ENCODE measurements at places on chromosomes 6 and 20.

DNA sequence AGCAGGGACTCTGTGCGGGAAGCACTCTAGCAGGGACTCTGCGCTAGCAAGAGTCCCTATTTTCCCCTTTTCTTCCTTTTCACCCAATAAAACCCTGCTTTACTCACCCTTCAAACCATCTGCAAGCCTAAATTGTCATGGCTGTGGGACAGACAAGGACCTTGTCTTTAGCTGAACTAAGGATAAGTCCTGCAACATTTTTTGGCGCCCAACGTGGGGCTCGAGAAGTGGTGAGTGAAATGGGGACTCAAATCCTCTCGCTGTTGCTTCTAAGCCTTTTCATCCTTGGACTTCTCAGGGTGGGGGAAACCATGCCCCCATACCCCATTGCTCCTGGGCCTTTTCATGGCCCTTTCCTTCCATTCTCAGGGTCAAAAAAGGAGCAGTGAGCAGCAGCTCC lies 46.4 kb downstream of the IMPG1 start:
- peak; percentile 5 for DNase-seq

DNA sequence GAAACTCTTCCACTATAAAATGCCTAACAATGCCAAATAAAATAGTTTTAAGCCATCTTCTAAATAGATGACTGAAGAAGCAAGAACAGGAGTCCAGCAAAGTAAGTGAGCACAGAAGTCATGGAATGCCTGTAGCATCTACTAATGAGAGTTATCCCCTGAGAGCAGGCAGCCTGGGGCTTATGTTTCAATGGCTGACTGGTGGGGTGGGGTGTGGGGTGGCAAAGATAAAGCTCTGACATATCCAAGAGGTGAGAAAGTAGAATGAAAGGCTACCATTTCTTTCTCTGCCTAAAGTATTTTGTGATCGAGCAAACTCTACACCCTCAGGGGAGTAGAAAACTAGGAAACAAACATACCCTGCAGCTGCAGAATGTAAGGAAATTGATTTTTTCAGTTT lies 348.8 kb downstream of the TFAP2B start:
- DNase-seq, result no peak

DNA sequence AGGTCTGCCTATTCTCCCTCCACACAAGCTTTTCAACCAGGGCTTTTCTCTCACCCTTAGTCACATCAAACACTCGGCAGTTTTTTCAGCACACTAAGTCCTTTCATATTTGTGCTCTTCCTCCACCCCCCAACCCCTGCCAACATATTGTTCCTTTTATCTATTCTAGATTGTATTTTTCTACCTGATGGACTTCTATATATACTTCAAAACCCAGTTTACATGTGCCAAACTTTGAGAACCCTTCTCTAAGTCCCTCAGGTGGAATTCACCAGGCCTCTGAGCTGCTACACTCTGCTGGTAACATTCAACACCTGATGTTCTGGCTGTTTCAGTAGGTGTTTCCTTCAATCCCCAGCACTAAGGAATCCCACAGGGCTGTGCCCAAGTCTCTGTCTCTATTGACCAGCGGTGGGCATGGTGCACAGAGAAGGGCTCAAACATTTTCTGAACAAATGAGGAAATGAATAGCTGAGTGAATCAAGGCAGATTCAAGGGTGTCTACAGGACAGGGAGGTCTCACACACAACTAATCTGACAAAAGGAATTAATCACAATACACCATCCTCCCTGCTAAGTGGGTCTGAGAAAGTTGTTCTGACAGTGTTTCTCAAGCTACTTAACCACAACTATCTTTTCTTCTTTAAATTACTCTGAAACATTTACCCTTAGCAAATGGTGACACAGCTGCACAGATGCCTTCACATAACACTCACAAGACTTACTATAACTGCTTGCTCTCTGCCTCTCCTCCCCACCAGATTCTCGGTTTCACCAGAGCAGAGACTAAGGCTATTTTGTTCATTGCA lies 166.5 kb downstream of the TSHZ2 start:
- DNase-seq, result peak; percentile 32

- peak; percentile 91 for DNase-seq
These were observed at the start of gene PCMTD2 for GRCh38 chr20:64255361-64256281. Gene PCMTD2 (plus strand): TSS chr20:64255748. CDS start chr20:64259966, 4,218 bp downstream.

GRCh38 chr6:136334853-136335252 lies 45.2 kb upstream of the BCLAF1 start:
- DNase-seq, result peak; percentile 24

GRCh38 chr6:126352514-126352913 lies 12.6 kb downstream of the CENPW start:
- DNase-seq, result no peak

DNA sequence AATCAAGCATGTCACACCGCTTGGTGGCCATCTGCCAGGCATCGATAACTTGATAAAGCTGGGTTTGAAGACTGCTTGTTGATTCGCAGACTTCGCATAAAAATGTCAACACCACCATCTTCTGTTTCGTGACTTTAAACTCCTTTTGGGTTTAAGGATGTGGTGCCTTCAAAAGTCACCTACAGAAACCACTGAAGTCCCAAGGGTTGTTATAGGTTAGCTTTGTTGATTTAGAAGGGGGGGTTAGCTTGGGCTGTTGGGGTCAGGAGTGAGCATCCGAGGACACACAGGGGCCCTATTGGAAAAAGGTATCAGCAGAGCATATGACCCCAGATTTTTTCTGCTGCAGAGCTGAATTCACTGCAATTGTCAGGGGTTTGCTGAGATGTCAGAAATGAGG lies 76.7 kb upstream of the SSTR4 start:
- no peak for DNase-seq

- peak; percentile 15 for DNase-seq
These were observed 198.5 kb downstream of the HIVEP2 start for GRCh38 chr6:142746524-142746923.

GRCh38 chr20:54356801-54357200 lies 118.6 kb upstream of the DOK5 start:
- DNase-seq, result no peak

DNA sequence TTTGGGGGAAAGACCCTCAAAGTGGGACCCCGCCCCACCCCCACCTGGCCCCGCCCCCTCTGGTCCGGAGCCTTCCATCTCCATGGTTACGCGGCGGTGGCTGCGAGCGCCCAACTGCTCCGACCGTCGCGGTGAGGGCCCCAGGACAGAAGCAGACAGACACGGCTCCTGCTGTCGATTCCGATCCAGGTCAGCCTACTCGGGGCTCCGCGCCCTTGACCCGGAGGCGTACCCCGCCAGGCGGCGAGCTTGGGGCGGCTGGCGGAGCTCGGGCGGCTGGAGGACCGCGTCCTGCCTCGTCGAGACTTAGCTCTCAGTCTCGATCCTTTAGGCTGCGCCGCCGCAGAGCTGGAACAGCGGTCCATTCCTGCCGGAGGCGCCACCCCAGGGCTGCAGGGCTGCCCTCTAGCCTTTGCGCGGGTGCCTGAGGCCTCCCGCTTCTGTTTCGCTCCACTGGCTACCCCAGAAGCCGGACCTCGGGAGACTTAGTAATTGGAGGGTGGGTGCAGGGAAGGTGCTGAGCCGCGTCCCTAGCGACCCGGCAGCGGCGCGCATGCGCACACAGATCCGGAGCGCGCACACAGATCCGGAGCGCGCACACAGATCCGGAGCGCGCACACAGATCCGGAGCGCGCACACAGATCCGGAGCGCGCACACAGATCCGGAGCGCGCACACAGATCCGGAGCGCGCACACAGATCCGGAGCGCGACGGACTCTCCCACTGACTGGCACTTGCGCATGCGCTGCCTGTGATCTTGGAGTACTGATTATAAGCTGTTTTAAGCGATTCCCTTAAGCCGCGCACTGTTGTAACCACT lies at the start of gene CFAP206:
TSS of gene CFAP206 (plus strand) at position 72 of the 820 bp plus-strand sequence. CDS start 1,868 bp downstream, outside the sequence.
- DNase-seq, result peak; percentile 84

DNA sequence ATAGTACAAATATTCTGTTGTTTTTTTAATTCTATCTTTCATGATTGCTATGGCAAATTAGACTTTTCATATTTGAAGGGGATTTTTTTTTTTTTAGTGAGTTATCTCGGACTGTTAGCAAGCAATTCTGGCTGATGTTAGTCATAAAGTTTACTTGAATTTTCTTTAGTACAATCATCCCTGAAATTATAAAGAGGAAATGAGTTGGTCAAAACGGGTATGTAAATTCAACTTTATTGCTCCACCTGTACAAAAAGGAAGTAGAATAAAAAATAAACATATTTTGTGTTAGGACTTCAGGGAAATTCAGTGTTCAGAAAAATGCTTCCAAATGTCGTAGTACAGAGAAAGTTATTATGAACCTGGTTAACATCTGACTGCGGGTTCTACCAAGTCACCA lies 40.3 kb downstream of the PPP1R14C start:
- DNase-seq, result no peak

- DNase-seq, result peak; percentile 29
These were observed 653 bp downstream of the NAA20 start for GRCh38 chr20:20017844-20018185.

DNA sequence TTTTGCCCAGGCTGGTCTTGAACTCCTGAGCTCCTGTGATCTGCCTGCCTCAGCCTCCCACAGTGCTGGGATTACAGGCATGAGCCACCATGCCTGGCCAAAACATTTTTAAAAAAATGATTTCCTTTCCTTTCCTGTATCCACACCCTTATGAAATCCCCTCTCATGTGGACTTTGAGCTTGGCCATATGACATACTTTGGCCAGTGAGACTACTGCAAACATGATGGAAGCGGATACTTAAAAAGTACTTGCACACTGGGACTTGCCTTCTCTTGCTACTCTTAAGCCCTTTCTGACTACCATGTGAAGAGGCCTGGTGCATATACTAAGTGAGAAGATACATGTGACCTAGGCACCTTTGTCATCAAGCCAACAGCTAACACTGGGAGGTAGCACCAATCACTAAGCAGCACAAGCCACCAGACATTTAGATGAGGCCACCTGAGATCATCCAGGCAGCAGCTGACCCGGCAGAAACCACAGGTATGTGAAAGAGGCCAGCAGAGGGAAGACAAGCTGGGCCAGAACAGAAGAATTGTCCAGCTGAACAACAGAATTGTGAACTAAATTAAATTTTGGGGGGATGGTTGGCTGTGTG lies 78.5 kb upstream of the HDAC2 start:
- DNase-seq, result no peak

- DNase-seq, result no peak
These were observed 1.4 kb upstream of the HECA start for GRCh38 chr6:139133262-139134063.

DNA sequence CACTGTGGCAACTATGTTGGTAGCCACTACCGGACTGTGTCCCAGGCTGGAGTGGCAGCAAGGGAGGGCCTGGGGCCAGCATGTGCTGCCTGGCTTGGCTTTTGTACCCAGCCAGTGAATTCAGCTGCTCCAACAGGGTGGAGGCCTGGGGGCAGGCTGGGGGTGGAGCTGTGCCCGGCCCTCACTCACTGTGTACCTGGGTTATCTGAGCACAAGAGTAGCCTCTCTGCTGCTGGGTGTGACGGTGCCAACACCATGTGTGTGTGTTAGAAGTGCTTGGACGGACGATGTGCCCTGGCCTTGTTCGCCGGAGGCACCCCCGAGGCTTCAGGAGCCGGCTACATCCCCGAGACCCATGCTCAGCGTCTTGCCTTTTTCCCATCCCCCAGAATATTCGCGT lies 49.2 kb downstream of the EFCAB8 start:
- no peak for DNase-seq

DNA sequence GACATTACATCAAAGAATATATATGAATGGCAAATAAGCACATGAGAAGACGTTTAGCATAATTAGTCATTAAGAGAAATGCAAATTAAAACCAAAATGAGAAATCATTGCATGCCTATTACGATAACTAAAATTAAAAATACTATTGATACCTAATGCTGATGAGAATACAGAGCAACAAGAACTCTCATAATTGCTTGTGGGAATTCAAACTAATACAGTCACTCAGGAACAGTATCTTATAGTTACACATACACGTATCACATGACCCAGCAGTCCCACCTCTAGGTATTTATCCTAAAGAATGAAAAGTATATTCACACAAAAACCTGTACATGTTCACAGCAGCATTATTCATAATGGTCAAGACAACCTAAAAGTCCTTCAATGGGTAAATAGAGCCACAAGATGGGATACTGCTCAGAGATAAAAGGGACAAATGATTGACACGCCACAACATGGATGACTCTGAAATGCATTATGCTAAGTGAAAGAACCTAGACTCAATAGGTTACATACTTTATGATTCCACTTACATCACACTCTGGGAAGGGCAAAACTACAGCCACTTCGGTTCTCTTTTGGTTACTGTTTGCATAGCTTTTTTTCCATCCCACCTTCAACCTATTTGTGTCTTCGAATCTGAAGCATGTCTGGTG lies 16.4 kb downstream of the CPXM1 start:
- DNase-seq, result no peak

Data from activated CD4-positive, alpha-beta T cell treated with anti-CD3 and anti-CD28 coated beads for 48 hours (primary cell).